Stimulated activated CD8-positive, alpha-beta memory T cell treated with anti-CD3 and anti-CD28 coated beads, Interleukin-4, amount 100 ng/mL, for 1 hour (primary cell): ENCODE measurements at places on chromosomes 6 and 20.

GRCh38 chr6:170297576-170298330 is 6.9 kb upstream of the DLL1 start:
- no peak for DNase-seq

DNA sequence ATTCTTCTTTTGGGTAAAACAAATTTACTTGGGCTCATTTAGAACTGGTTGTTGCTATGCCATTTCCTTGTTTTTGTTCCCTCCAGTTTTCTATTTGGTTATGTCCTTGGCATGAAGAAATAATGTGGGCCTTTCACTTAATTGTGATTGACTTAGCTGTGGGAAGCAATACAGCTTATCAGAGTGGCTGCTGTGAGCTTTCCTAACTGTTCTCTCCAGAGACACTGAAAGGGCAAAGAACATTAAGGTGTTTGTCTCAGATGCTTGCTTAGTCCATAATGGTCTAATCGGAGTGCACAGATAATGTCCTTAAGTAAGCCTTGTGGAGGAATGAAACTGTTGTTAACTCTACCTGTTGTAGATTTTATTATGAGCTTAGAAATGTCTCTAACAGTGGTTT is 56.6 kb downstream of the SH3BGRL2 start:
- DNase-seq, result no peak

GRCh38 chr6:7545316-7546019 is 4.0 kb downstream of the DSP start:
- no peak for DNase-seq

DNA sequence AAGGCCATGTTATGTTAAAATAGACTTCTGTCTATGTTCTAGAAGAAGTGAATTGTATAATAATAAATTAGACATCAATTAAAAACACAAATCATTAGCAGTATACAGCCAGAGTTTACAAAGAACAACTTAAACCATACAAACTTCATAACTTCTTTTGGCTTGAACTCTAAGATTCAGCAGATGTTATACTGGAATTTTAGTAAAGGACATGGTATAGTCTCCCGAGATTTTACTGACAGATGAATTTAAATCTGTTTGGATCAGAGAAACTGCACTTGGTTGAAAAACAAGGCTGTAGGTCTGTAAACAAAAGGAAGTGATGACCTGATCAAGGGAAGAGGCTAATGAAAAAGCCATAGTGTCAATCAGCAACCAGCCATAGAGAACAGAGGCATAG is 132.6 kb upstream of the TBX18 start:
- no peak for DNase-seq

DNA sequence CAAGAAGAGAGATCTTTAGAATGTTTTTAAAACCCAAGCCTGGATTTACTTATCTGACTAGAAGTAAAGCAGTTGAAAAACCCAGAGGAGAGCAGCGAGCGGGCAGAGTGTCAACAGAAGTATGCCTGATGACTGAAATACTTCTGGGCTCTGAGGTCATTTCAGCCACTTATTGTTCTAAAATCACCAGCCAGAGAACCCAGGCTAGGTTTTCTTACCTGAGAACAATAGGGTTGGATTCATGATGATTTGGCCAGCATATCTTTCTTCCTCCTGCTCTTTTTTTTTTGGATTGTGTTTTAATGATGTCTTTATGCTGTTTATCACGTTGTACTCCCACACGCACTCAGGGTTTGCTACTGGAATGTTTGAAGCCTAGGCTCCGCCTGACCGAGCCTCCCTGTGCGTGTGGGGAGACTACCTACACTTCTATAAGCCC is 63.0 kb upstream of the KIF25 start:
- no peak for DNase-seq

GRCh38 chr6:98024359-98024758 is 741.3 kb upstream of the MMS22L start:
- DNase-seq, result no peak

GRCh38 chr20:41365777-41366545 is 657 bp downstream of the EMILIN3 start:
- DNase-seq, result no peak
